RPMI7951 (cell line): ENCODE measurements at places on chromosomes 2 and 18. TPM values are rescaled to one million over a fixed set of nuclear protein-coding genes. Genes with fewer than 3 reads are reported as not detected.

Gene LAMA1
- 0.98 and 1.2 TPM in 2 replicates for total RNA-seq

DNA sequence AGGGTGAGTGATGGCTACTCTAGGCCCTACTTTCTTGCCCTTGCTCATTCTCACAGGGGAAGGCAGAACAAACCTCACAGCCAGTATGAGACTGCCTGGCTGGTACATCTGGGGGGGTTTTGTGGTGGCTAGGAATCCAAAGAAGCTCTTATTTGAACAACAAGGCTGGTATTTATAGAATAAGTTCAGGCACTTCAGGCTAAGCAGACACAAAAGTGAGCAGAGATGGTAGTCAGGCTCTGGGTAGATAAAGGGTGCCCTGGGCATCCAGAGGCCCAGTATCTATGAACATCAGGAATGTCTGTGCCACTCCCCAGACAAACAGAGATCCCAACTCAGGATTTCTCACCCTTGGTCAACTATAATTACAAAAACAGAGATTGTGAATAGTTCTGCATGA lies 57.2 kb upstream of the RTN4 start:
- DNase-seq = peak; percentile 45

DNA sequence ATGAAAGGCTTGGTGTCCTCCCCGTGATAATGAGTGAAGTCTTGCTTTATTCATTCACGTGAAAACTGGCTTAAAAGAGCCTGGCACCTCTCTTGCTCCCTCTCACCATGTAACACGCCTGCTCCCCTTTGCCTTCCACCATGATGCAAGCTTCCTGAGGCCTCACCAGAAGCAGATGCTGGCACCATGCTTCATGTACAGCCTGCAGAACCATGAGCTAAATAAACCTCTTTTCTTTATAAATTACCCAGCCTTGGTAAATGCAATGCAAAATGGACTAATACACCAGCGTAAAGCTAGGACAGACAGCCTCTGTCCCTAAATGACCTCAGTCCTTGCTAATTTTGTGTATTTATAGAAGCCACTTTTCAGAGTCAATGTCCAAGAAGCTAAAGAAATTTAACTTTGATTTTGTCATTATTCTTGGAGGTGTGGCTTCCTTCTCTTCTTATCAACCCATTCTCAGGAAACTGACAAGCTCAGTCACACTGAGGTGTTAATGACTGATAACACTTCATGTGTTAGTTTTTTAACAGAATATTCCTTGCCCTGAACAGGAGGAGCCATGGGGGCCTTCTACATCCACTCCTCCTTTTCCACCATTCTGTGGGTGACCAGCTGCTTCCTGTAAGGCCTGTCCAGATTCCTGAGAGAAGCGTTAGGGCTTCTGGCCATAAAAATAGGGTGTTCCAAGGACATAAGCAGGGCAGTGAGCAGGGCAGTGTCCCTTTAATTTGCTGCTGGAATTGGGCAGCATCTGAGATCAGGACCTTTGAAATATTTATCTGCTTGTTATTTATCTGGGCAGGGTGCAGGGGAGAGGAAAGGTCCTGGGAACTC lies 38.0 kb upstream of the EPAS1 start:
- no peak for DNase-seq

DNA sequence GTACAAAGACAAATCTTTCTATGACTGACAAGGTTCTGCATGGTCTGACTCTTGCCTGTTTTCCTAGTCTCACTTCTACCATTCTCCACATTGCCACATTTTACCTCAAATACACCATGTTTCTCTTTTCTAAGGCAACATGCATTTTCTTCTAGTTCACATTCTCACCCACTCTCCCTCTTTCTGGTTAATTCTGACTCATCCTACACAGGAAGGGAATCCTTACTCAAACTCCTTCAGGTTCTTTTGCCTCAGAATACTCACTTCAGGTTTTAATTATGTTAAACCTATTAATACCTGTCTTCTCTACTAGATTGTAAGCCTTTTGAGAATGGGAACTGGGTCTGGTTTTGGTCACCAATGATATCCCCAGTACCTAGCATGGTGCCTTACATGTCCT lies 47.2 kb downstream of the MAP2 start:
- DNase-seq = peak; percentile 53

GRCh38 chr2:36423172-36423571 lies 67.6 kb downstream of the CRIM1 start:
- no peak for DNase-seq
